H1 (cell line): ENCODE measurements at places on chromosomes 7 and 10. TPM values are rescaled to one million over a fixed set of nuclear protein-coding genes. Genes with fewer than 3 reads are reported as not detected.

TMEM176A gene
- polyA plus RNA-seq: 0.71 and 1.5 TPM in 2 replicates

DNA sequence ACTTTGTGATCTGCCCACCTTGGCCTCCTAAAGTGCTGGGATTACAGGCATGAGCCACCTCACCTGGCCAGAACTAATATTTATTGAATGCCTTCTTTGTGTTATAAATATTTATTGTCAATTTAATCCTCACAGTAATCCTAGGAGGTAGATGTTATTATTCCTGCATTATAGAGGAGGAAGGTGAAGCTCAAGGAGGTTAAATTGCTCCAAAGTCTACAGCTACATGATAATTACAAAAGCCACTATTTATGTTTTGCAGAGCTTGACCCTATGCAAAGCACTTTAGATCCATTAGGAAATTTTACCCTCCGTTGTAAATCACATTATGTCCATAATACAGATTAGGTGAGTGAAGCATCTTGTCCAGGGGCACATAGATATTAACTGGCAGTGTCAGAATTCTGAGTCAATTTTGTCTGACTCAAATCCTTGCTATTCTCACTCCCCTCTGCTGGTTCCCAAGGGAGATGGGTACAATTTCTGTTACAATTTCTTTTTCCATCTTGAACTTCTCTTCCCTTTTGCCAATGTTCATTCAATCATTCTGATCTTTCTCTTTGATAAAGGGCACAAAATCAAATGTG, 25.7 kb upstream of the CDK14 start:
- no peaks in the 10 kb centered on the region for H3K36me3 ChIP-seq
- no peak overlapping the region for H3K27ac ChIP-seq
- H3K27me3 ChIP-seq: no peaks in the 10 kb centered on the region
- no peaks in the 10 kb centered on the region for H3K4me1 ChIP-seq

HABP2 gene
- not detected in 2 replicates for polyA plus RNA-seq

TMEM236 gene
- polyA plus RNA-seq: 0.02 TPM in 2 replicates

DNA sequence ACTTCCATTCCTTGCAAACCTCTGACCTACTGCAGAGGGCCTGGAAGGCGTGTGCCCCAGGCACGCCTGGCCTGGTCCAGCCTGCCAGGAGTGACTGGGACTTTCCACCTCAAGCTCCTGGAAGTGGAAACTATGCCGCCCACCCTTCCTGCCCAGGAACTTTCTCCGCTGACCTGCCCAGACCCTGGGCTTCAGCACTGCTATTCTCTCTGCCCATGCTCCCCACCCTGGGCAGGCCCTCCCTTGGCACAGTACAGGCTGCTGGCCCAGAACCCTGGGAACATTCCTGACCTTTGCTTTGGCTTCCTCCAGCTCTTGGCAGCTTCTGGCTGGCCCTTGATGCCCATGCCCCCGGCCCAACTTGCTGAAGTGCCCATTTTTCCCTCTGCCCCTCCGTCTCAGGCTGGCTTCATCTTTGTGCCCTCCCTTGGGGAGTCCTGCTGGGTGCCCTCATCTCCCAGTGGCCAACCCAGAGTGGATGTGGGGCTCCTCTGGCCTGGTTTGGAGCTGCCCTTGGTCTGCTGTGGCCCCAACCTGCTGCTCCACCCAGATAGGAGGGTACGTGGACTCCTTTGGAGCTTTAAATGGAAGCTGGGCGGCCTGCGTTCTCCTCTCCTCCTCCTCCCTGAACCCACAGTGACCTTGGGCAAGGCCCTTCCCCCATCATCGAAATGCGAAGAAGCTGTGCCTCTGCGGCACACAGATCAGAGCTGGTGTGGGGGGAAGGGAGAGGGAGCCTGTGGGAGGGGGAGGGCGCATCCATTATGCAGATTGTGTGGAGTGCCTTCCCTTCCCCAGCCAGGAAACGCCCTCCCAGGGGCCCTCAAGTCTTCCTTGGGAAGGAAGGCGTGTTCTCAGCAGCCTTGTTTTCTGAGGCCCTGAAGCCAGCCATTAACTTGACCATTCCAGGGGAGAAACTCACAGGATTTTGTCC, 3.4 kb downstream of the MMRN2 start:
- H3K4me1 ChIP-seq: peaks cover 45% of the 10 kb centered on the region
- peak; percentile 80 for DNase-seq

LRGUK gene
- 1.5 and 1.6 TPM in 2 replicates for polyA plus RNA-seq

DNA sequence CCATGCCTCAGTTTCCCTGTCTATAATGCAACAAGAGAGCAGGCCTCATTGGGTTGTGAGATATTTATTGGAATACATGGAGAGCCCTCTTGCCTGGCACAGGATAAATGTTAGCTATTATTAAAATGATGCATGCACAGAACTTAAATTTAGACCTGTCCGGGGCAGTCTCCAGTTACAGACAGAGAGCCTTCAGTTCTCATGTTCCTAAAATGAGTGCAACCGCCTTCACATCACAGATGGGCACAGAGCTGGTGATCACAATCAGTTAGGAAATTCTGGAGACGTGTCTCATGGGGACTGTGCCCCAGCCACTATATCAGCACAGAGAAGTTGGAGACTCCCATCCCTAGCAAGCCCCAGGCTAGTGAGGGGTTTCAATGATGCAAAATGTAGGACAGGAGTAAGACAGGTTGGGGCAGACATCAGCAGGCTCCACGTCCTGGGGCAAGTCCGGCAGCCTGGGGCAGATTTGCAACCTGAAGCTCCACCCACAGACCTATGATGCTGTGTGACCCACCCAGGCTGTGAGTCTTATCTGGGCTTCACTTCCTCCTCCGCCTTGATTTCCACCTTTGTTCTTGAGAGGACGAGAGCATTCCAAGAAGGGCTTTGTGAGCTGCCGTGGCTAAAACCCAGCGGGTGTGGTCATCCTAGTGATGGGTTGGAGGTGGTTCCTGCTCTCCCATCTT, 49.4 kb downstream of the CXCL12 start:
- no peaks in the 10 kb centered on the region for H3K4me1 ChIP-seq
- H3K4me3 ChIP-seq: no peak overlapping the region
- H3K36me3 ChIP-seq: no peaks in the 10 kb centered on the region

GRCh38 chr10:117743509-117743908, 201.0 kb downstream of the EMX2 start:
- H3K36me3 ChIP-seq: no peaks in the 10 kb centered on the region
- H3K4me1 ChIP-seq: no peaks in the 10 kb centered on the region
- DNase-seq: no peak
- H3K4me3 ChIP-seq: no peak overlapping the region
- no peaks in the 10 kb centered on the region for H3K27me3 ChIP-seq

GRCh38 chr10:110311357-110311949, 6.7 kb upstream of the SMNDC1 start:
- H3K27ac ChIP-seq: no peak overlapping the region
- no peak overlapping the region for H3K4me3 ChIP-seq
- H3K4me1 ChIP-seq: no peaks in the 10 kb centered on the region
- no peak for DNase-seq
- no peaks in the 10 kb centered on the region for H3K27me3 ChIP-seq

DNA sequence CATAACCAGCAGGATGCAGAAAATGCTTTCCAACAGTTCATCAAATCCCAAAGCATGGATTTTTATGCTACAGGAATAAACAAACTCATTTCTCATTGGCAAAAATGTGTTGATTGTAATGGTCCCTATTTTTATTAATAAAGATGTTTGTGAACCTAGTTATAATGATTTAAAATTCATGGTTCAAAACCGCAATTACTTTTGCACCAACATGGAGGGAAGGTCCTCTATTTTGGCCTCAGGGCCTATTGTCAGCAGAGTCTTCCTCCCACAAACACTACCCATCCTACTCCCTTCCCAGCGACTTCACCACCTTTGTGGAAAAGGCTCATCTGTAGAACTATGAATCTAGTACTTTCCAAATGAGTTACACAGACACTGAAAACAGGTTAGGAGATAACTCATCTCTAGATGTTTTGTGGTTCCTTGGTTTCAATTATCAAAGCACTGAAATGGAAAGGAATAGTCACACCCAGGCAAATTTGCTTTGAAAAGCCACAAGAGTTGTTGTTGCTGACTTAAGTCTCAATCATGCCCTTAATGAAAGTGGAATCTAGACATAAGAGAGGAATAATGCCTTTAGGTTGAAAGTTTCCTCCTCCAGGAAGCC, 59.4 kb upstream of the FRMD4A start:
- H3K36me3 ChIP-seq: no peaks in the 10 kb centered on the region
- H3K4me3 ChIP-seq: no peak overlapping the region
- DNase-seq: no peak
- no peaks in the 10 kb centered on the region; the same call in 1 of the 2 replicates for H3K4me1 ChIP-seq
- no peak overlapping the region for H3K27ac ChIP-seq

DNA sequence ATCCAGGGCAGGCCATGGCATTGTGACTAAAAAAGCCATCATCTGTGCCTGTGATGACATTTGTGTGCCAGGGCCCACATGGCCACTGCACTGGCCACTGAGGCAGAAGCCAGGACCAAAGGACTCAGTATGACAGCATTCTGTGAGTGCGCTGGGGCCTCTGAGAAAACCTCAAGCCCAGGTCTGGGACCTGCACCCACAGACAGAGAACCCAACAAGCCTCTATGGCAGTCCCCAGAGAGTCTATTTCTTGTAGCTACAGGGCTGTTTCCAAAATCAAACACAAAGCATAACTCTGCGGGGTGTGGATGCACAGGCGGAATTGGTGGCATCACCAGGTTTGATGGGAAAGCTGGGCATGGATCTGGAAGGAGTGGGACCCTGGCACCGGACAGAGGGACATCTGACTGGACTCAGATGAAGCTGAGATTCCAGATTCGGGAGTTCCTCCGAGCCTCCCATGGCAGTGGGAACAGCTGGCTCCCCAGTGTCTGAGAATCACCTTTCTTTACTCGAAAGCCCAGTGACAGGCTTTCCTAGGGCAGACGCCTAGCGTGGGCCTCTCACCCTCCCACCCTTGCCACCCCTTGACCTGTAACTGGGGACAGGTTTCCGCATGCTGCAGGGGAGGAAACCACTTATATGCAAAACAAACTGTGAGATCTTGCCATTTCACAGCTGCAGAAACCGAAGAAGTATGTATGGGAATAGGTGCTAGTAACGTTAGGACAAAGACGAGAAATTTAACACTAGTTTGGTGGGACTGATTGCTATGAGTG, 70.6 kb upstream of the RHEB start:
- H3K27ac ChIP-seq: no peak overlapping the region
- DNase-seq: no peak
- H3K27me3 ChIP-seq: no peaks in the 10 kb centered on the region
- no peak overlapping the region for H3K4me3 ChIP-seq
- no peaks in the 10 kb centered on the region for H3K36me3 ChIP-seq

DNA sequence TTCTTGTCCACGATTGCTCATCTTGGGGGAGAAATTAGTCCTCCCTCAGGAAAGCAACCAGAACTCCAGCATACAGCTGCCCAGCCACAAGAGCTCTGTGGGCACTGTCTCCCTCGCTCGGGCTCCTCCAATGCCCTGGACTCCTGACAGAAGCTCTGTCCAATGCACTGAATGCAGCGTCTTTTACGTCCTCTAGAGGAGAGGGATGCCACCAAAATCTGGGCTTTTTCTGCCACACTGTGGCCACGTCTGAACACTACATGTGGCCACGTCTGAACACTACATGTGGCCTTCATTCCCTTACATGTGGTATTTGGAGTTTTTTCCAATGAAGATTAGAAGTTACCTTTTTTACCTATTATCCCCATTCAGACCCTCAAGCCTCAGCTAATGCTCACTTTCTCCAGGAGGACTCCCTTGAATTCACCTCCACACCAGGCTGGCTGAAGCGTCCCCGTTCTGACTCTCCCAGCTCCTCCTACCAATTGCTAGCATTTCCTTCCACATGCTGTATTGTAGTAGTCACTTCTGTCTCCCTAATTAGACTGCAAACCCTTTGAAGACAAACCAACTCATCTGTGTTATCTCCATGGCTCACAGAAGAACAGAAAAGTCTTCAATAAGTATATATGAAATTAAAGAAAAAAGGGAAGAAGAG, 134.3 kb upstream of the PDE1C start:
- no peak overlapping the region for H3K4me3 ChIP-seq
- H3K4me1 ChIP-seq: no peaks in the 10 kb centered on the region
- no peaks in the 10 kb centered on the region for H3K27me3 ChIP-seq
- peak; percentile 19 for DNase-seq

FAM180A gene
- polyA plus RNA-seq: not detected in 2 replicates

DNA sequence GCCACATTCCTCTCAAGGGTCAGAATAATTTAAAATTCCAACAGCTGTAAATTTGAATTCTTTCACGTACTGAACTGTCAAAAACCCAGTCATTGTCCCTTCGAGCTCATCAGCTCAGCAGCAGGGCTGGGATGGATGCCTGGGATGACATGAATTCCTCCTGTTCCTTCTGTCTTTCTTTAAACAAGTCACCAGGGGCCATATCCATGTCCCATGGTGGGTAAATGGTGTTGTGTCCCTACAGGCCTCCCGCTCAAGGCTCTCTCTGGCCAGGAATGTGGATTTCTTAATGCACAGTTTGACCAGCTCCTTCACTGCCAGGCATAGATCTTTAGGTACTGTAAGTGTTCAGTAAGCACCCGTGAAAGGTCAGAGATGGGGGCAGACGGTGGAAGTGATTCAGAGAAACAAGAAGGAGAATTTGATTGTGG, 13.8 kb upstream of the TECPR1 start:
- DNase-seq: no peak
- H3K27me3 ChIP-seq: no peaks in the 10 kb centered on the region
- no peak overlapping the region for H3K27ac ChIP-seq

DNA sequence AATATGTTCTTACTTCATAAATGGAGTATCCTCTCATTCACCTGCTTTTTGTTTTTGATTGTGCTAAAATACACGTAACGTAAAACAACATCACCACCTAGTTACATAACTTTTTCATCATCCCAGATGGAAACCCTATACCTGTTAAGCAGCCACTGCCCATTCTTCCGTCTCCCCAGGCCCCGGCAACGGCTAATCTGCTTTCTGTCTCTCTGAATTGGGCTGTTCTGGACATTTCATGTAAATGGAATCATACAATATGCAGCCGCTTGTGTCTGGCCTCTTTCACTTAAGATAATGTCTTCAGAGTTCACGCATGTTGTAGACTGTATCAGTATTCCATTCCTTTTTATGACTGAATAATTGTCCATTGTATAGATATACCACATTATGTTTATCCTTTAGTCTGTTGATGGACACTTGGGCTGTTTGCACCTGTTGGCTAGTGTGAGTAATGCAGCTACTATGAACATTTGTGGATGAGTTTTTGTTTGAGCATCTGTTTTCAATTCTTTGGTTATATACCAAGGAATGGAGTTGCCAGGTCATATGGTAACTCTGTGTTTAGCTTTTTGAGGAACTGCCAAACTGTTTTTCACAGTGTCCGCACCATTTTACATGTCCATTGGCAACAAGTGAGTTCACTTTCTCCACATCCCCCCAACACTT, 14.1 kb upstream of the SUN1 start:
- no peaks in the 10 kb centered on the region for H3K27me3 ChIP-seq
- no peak for DNase-seq
- H3K27ac ChIP-seq: no peak overlapping the region

- no peaks in the 10 kb centered on the region for H3K27me3 ChIP-seq
- H3K4me3 ChIP-seq: no peak overlapping the region
- peaks cover 13% of the 10 kb centered on the region for H3K4me1 ChIP-seq
- no peak for DNase-seq
- 0 out of 2 replicates have a peak, but pooled peaks cover 4% of the 10 kb centered on the region for H3K36me3 ChIP-seq
Observed at GRCh38 chr7:88095-88926, 104.1 kb upstream of the FAM20C start.

GRCh38 chr7:53292341-53292740, 256.9 kb downstream of the POM121L12 start:
- no peak overlapping the region for H3K4me3 ChIP-seq
- DNase-seq: no peak
- H3K27me3 ChIP-seq: no peaks in the 10 kb centered on the region

NRCAM gene
- 2.2 and 2.7 TPM in 2 replicates for polyA plus RNA-seq

GRCh38 chr7:27600247-27600646, 62.4 kb downstream of the HIBADH start:
- no peaks in the 10 kb centered on the region; the same call in 1 of the 2 replicates for H3K36me3 ChIP-seq
- H3K27me3 ChIP-seq: no peaks in the 10 kb centered on the region
- no peak overlapping the region for H3K4me3 ChIP-seq
- H3K27ac ChIP-seq: no peak overlapping the region

PLXNA4 gene
- 0.44 and 0.79 TPM in 2 replicates for polyA plus RNA-seq

COL28A1 gene
- 0.24 and 0.38 TPM in 2 replicates for polyA plus RNA-seq
